ENCODE measurements at places on chromosomes 12 and 14.

GRCh38 chr12:12946686-12947355, 5.1 kb downstream of the GPRC5D start:
- DNase-seq, result no peak

DNA sequence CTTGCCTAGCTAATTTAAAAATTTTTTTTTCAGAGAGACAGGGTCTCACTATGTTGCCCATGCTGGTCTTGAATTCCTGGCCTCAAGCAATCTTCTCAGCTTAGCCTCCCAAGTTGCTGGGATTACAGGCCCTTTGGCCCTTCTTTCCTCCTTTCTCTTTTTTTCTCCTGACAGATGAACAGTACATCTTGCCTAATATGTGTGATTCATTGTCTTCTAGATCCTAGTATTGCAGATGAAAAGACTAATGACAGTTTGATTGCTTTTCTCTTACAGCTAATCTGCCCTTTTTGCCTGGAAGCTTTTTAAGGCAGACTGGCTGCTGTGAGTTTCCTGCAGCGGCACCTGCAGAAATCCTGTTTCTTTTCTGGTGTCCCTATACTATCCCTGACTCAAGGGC, 12.0 kb downstream of the DEPDC4 start:
- DNase-seq, result no peak

DNA sequence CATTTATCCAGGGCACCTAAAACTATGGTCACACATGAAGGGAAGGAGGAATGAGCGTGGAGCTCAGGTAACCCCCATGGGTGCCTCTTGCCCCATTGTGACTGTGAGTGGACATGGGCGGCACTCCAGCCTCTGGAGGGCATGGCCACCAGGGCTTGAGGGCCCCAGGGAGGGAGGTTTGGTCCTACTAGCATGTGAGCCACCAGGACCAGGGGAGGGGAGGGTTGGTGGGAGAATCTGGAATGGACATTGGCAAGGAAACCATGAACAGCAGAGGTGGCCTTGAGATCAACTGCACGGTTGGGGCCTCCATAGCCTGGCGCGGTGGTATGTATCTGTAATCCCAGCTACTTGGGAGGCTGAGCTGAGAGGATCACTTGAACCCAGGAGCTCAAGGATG, 623.6 kb downstream of the AACS start:
- no peak for DNase-seq

GRCh38 chr12:55711786-55712553, 3.9 kb upstream of the BLOC1S1 start:
- no peak for DNase-seq

- no peak for DNase-seq
These were observed 44.8 kb downstream of the PLXNC1 start for GRCh38 chr12:94193168-94193567.

GRCh38 chr12:59716043-59716442, 120.2 kb downstream of the SLC16A7 start:
- no peak for DNase-seq

GRCh38 chr12:120651821-120652220, 11.4 kb downstream of the CABP1 start:
- no peak for DNase-seq

DNA sequence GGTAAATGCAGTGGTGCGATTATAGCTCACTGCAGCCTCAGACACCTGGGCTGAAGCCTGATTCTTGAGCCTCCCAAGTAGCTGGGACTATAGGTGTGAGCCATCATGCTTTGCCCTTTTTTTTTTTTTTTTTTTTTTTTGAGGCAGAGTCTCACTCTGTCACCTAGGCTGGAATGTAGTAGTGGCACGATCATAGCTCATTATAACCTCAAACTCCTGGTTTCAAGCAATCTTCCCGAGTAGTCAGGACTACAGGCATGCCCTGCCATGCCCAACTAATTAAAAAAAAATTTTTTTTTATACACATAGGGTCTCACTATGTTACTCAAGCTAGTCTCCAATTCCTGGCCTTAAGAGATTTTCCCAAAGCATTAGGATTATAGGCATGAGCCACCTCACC, 6.9 kb downstream of the ATP2A2 start:
- no peak for DNase-seq

DNA sequence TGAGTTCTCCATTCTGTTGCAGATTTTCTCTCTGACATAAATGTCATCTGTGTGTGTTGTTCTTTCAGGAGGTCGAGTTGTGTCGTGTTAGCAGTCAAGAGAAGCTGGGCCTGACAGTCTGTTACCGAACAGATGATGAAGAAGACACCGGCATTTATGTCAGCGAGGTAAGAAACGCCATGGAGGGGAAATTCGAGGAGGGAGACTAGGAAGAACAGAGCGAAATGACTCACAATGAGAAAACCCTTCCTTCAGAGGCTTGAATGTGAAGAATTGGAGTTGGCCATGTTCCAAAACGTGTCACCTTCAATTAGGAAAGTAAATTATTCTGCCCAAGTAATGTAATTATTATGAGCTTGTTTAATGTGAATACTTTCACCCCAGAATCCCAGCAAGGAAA, 364.5 kb downstream of the PDZRN4 start:
- DNase-seq, result no peak

DNA sequence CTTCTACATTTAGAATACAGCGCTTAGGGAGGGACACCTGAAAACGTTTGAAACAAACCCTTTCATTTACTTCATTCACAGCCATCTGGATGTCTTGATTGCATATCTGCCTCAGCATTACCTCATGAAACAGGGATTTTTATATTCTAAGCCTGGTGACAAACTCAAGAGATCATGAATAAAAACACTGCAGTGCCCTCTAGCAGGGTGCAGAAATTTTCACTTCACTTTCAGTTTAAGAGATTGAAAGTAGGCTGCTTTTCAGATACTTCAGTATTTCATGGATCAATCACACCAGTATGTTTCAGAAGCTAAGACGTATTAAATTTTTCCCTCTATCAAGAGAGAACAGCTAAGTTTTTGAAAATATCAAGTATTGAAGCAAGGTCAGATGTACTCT, 467.8 kb downstream of the MDGA2 start:
- DNase-seq, result no peak

GRCh38 chr12:81231574-81232368, 153.9 kb downstream of the ACSS3 start:
- no peak for DNase-seq

GRCh38 chr12:55741931-55742680, 816 bp upstream of the GDF11 start:
- DNase-seq, result no peak

DNA sequence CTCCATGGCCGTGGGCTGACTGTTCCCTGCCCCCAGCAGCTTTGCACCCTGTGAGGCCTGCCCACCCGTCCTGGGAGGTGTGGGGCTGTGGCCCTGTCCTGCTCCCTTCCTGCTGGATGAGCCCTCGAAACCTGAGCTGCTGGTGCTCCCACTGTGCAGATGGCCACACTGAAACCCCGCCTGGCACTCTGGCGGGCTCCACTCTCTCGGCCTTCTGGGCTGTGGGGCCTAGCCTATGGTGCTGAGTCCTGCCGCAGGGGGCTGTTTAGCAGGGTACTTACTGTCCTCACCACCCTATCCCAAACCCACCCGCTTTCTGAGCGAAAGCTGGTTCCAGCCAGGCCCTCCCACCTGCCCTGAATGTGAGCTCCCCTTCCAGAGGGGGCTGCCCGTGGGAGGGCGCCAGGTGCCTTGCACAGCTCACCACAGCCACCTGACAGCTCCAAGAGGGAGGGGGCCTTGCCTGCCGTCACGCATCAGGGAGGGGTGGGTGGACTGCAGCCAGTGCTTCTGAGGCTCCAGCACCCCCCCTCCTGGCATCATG, 7.3 kb downstream of the SLC25A47 start:
- DNase-seq, result no peak

- no peak for DNase-seq
These were observed 202.6 kb upstream of the FOXN3 start for GRCh38 chr14:89619596-89619995.

GRCh38 chr12:127284021-127284420, 982.9 kb upstream of the TMEM132C start:
- no peak for DNase-seq

DNA sequence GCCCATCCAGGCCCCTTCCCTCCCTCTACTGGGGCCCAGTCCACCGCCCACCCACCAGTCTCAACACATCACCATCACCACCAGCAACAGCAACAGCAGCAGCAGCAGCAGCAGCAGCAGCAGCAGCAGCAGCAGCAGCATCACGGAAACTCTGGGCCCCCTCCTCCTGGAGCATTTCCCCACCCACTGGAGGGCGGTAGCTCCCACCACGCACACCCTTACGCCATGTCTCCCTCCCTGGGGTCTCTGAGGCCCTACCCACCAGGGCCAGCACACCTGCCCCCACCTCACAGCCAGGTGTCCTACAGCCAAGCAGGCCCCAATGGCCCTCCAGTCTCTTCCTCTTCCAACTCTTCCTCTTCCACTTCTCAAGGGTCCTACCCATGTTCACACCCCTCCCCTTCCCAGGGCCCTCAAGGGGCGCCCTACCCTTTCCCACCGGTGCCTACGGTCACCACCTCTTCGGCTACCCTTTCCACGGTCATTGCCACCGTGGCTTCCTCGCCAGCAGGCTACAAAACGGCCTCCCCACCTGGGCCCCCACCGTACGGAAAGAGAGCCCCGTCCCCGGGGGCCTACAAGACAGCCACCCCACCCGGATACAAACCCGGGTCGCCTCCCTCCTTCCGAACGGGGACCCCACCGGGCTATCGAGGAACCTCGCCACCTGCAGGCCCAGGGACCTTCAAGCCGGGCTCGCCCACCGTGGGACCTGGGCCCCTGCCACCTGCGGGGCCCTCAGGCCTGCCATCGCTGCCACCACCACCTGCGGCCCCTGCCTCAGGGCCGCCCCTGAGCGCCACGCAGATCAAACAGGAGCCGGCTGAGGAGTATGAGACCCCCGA, 6.8 kb upstream of the RNU7-1 start:
- no peak for DNase-seq

DNA sequence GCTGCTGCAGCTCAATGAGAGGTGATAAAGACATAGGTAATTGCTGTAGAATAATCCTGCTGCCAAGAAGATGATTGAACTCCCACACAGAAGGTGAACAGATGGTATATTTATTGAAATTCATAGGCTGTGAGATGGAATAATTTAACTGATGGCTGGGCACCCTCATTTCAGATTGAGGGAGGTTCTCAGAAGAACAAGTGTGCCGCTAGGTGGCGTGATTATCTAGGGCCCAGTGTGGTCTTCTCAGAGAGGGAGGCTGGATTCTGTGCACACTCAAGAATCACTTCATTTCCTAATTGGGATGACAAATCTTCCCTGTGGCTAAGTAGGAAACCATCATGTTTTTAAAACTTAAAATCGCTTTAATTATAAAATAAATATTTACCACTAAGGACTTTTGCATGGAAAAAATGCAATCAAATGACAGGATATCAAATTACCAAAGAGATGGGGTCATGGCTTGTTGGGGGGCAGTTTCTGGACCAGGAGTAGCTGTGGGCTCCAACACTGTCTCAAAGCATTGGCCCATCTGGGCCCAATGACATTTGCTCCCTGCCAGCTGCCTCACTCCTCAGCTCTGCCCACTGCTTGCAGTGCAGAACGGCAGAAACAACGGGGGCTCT, 132.3 kb downstream of the SNAPC1 start:
- DNase-seq, result peak; percentile 18

GRCh38 chr12:110280392-110280778, 662 bp upstream of the ATP2A2 start:
- peak; percentile 53 for DNase-seq
